Activated CD4-positive, CD25-positive, alpha-beta regulatory T cell treated with anti-CD3 and anti-CD28 coated beads, Interleukin-2, amount 50 U/mL, for 24 hours (primary cell): ENCODE measurements at places on chromosomes 5 and 9.

DNA sequence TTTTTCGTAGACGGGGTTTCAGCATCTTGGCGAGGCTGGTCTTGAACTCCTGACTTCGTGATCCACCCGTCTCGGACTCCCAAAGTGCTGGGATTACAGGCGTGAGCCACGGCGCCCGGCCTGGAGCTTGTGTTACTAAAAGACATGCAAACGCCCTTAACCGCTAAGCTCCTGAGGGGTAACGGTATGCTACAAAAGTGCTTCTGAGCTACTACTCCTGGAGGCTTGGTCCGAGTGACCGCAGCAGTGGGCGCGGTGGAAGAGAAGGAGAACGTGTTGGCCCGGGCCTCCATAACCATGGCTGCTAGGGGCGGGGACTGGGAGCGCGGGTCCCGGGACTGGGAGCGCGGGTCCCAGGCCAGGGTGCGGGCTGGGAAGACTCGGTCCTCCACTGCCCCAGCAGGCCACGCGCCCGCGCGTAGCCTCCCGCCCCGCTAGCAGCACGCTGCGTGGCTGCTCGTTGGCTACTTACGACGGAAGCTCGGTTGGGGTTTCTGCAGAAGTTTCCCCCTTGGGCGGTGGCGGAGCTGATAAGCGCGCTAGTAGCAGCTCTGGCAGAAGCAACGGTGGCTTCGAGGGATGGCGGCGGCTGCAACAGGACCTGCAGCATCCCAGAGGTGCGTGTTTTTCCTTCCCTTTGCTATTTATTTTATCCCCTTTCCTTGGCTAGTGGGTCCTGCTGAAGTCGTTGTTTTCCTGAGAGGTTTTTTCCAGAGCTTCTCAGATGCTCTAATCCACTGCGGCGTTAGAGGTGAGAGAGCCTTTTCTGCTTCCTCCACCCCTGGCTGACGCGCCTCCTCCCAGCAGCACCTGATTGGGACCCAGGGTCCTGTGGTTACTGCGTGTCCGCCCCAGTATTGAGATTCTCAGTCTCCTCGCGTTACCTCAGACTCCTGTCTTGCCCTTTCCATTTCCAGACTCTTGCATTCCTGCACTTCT is 69.2 kb upstream of the CCDC180 start:
- ATAC-seq, result peak; percentile 91

- no peak for ATAC-seq
These were observed 356.9 kb downstream of the SLIT3 start for GRCh38 chr5:168944004-168944403.

DNA sequence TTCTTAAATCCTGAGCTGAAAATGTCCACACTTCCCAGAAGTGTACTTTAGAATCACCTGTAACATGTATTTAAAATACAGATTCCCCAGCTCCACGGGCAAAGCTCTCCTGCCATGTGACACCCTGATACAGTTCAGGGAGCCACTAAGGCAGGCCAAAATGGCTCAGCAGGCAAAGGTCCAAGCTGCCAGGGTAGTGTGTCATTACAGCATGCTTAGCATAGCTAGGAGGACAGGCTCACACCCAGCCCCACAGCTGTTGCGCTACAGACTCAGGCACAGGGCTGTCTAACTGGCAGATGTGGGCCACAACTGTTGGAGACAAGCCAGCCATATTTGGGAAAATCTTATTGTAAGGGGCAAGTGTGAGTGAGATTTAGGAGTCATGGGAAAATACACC is 73.0 kb downstream of the C9orf85 start:
- no peak for ATAC-seq

DNA sequence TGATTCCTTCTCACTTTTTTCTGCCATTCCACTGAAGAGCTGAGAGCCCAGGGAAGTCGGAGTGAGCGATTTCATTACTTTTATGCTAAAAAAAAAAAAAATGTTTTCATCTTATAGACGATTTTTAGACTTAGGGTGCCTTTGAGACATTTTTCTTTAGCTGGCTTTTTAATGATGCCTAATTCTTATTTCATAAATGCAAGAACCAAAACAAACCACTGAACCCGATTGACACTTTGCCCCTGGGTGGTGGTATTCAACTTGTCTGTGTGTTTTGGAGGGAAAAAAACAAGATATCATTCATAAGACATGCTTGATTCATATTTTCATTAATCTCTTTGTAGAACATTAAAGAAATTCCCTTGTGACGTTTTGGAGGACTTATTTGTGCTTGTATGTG is 2.4 kb downstream of the TLE4 start:
- no peak for ATAC-seq

DNA sequence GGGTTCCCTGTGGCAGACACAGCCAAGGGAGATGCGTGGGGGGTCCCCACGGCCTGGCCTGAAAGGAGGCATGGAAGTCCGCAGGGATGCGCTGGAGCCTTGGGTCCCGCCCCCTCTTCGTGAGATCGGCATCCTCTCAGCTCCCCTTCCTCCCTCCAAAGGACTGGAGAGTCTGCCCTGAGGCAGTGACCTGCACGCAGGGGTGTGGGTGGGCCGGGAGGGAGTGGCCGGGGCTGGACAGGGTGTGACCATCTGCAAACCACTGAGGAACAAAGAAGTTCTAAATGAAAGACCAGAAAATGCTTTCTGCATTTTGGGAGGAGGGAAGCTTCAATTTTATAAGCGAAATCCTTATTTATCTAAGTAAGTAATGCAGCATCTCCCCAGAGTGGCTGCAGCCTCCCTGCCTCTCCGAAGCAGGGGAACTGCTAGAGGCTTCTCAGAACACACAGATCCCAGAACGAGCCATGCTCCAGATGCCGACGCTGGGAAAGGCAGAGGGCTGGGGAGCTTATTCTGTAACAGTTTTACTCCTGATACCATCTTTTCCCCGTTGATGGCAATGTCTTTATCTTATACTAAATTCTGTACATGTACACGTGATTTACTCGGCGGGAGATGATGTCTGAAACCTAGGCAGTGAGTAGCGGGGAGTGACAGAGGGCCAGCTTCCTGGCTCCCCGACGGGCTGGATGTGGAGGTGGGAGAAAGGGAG is 221.7 kb downstream of the FANCC start:
- ATAC-seq, result no peak

GRCh38 chr9:77843871-77844155 is 187.8 kb downstream of the GNAQ start:
- no peak for ATAC-seq

- peak; percentile 56 for ATAC-seq
These were observed 239.7 kb downstream of the MLLT3 start for GRCh38 chr9:20382460-20383071.

DNA sequence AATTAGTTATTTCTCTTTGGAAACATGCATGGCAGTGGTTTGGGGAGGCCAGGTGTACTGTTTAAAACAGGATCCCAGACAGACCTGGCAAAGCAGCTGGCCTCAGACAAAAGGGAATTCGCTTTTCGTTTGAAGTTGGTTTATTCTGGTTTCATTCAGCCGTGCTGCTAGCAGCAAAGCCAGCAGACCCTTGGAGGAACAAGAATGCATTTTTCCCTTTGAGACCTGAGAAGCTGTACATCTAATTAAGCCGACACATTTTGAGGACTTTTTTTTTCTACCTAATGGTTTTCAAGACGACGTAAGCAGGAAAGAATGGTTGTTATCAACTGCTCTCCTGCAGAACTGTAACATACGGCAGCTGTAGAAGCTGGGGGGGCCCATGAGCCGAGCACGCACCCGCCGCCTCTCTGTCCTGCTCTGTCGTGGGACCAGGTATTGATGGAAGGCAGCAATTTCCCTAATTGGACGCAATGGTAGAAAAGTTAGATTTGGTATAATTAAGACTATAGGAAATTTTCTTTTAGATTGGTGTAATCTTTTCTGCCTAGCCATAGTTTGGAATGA is 13.6 kb downstream of the PLEKHG4B start:
- ATAC-seq, result no peak

GRCh38 chr9:127021664-127022363 is 100.6 kb downstream of the ANGPTL2 start:
- no peak for ATAC-seq

DNA sequence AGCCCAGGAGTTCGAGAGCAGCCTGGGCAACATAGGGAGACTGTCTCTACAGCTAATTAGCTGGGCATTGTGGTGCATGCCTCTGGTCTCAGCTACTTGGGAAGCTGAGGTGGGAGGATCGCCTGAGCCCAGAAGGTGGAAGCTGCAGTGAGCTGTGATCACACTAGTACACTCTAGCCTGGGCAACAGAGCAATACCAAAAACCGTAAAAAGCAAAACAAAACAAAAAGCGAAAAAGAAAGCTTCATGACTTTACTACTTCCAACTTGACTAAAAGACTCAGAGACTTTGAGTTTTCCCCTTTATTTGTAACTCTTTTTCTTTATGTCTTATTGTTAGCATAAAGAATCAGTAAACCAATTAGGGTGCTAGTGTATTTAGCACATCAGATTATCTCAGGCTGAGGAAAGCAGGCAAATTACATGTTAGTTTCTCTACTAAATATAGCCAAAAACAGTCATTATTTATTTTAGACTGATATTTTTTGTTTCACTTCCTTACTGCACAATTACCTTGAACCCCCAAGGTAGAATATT is 5.4 kb downstream of the RAD17 start:
- no peak for ATAC-seq

DNA sequence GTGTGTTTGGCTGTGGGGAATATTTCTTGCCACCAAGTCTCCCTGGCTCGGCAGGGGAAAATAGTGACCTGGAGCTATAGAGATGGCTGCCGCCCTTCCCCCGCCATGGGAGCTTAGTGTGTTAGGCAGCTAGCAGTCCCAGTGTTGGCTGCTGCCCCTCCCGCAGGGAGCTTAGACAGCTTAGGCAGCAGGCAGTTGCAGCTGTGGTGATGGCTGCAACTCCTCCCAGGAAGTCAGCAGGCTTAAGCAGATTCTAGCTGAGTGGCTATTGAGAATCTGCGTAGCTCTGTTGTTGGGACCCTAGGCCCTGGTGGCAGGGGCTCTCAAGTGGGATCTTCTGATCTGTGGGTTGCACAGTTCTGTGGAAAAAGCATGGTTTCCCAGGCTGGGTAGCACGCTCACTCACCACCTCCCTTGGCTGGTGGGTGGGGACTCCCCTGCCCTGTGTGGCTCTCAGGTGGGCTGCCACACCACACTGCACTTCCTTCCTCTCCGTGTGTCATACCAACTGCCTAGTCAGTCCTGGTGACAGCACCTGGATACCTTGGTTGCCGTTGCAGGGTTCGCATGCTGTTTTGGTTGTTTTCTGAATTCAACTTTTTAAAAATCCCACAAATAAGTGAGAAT is 9.3 kb downstream of the OR1N2 start:
- no peak for ATAC-seq

DNA sequence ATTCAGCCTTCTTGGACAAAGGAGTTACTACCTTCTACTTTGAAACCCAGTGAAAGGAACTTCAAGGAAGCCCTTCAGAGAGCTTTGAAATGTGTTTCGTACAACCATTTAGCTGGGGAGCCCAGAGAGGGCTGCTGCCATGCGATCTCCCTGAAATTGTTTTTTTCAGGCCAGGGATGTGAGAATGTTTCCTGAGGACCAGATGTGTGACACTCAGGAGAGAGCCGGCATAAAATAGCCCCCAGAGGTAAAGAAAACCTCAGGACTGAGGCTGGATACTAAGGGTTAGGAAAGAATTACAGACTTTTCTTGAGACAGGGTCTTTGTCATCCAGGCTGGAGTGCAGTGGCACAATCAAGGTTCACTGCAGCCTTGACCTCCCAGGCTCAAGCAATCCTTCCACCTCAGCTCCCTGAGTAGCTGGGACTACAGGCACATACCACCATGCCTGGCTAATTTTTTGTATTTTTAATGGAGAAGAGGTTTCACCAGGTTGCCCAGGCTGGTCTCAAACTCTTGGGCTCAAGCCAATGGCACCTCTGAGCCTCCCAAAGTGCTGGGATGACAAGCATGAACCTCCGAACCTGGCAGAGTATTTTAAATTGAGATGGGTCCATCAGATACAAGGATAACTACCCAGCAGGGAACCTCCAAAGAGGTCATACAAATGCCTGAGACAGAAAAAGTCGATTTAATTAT is 8.4 kb downstream of the RPL37 start:
- no peak for ATAC-seq

GRCh38 chr5:180100621-180101450 is 29.3 kb upstream of the RNF130 start:
- no peak for ATAC-seq

DNA sequence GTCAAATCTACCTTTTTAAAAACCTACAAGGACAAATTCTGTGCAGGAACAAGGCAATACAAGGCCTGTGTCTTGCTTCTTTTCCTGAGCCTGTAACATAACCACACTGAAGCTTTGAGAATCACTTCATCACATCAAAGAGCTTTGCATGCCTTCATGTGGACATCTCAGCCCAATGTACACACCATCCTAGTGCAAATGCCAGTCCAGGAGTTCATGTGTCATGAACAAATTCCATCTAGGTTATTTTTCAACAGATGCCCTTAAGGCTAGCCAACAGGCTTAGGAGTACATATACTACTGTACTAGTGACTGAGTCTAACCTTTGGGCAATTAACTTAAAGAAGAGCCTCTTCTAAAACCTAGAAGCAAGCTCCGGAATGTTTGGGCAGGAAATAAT is 106.4 kb downstream of the CDH10 start:
- ATAC-seq, result no peak

- no peak for ATAC-seq
These were observed 847.9 kb downstream of the EFNA5 start for GRCh38 chr5:106822851-106823250.

GRCh38 chr5:161850491-161850890 is 2.6 kb downstream of the GABRA1 start:
- no peak for ATAC-seq

- no peak for ATAC-seq
These were observed 263.5 kb downstream of the CD180 start for GRCh38 chr5:66933066-66933465.

DNA sequence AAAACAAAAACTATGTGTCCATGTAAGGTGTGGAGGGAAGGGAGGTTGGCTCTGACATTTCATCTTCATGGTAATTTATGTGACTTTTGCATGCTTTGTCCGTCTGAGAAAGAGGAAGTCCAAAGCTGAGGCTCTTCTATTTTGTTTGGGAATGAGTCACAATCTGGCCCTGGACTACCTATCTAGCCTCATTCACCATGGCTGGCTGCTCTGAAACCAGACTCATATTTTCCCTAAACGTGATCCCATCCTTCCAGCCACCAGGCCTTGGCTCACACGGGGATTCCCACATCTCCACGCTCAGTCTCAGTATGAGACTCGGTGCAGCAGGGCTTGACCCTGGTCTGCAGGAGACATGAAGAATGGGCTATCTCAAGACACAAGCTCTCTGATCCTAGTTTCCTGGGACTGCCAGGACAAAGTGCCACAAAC is 672.8 kb downstream of the ACTL7B start:
- ATAC-seq, result peak; percentile 27

DNA sequence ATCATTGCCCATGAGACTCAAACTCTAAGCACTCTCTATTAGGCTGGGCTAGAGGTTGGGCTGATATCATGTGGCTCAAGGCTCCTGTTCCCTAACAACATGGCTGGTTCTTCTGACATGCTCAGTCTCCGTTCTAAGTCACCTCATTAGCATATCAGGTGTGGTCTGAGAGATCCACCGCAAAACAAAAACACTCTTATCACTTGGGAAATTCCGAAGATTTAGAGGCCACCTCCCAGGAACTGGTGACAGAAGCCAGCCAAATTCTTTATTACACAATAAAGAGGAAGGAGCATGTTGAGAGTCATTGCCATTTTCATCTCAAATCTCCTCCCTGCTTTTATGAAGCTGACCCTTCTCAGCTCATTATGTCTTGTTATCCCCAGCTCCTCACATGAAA is 107.6 kb downstream of the MSX2 start:
- no peak for ATAC-seq
